ENCODE measurements at places on chromosomes 13 and 19.

DNA sequence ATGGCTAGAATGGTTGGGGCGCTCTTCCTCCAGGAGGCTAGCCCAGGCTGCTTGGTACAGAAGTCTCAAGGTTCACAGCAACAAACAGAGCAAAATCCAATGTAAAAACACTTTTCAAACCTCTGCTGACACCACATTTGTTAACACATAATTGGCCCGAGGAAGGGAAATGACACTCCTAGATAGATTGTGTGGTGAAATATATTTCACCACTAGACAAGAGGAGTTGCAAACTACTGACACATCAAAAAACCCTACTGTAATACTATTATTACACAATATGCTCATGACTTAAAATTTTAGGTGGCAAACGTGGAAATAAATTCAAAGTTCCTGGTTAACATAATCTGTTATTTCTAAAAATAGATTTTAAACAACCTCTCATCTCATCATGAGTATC lies 643.6 kb downstream of the PCDH9 start:
- no peak for DNase-seq

- no peak for DNase-seq
These were observed 5.4 kb upstream of the VSIG10L start for GRCh38 chr19:51347209-51347928.

- DNase-seq, result no peak
These were observed 51.5 kb upstream of the HTR2A start for GRCh38 chr13:46948338-46948737.

DNA sequence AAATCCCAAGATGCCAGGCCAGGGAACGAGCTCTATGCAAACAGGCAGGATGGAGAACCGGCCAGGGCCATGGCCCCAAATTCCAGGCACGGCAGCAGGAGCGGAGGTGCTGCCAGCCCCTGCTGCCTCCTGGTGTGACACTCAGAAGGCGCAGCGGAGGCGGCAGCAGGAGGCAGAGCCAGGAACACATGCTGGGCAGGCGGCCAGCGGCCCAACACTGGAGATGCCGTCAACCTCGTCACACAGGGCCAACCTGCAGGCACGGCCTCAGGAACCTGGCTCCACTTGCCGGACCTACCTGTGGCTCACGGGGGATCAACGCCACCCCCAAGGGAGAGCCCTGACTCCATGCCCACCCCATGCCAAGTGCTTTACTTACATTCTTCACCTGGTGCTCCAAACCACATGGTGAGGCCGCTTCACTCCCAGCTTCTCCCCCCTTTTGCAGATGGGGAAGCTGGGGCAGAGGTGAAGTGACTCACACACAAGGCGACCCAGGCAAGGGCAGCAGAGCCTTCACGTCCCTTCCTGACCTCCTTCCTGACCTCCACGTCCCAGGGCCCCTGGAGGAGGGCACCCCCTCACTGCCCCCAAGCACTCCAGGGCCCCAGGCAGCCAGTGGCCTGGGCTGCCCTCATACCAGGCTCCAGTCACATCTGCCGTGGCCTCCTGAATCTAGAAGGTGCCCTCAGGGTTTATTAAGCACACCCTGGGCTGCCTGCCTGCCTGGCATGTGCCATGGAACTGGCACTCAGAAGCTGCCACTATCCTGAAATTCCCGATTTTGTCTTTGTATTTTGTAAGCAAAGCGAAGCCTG lies 43.5 kb downstream of the GGACT start:
- peak; percentile 42 for DNase-seq

- DNase-seq, result no peak
These were observed 468 bp downstream of the S1PR5 start for GRCh38 chr19:10516671-10517286.

DNA sequence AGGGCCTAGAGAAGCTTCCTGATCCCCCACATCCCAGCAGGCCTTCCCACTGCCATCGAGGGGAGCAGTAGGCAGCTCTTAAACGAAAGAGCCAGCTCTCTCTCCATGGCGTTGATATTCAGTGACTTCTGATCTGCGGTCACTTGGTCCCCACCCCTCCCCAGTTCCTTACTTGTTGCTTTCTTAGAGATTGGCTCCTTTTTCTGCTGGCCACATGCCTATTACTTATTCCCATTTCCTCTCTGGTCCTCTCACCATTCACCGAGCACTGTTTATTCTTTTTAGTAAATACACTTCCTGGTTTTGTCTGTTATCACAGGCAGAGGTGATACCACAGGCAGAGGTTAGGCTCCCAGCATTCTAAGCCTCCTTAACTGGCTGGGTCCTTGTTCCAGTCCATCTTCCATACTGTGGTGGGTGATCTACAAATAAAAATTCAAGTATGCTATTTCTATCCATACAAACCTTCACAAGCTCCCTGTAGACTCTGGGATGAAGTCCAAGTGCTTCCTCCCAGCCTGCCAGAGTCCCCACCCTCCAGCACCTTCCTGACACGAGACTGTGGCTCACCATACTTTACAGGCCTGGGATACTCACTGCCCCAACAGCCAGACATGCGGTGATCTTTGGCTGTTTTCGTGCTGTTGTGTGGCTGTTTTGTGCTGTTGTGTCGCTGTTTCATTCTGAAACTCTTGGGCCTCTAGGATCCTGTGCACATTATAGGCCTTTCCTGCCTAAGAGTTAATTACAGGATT lies 315.9 kb downstream of the ATP8A2 start:
- no peak for DNase-seq

- DNase-seq, result peak; percentile 76
These were observed 7.8 kb downstream of the DOT1L start for GRCh38 chr19:2171349-2172145.

GRCh38 chr19:35973487-35973886 lies 21.5 kb upstream of the SDHAF1 start:
- DNase-seq, result no peak

- no peak for DNase-seq
These were observed 18.6 kb downstream of the ZNF233 start for GRCh38 chr19:44278181-44278690.

DNA sequence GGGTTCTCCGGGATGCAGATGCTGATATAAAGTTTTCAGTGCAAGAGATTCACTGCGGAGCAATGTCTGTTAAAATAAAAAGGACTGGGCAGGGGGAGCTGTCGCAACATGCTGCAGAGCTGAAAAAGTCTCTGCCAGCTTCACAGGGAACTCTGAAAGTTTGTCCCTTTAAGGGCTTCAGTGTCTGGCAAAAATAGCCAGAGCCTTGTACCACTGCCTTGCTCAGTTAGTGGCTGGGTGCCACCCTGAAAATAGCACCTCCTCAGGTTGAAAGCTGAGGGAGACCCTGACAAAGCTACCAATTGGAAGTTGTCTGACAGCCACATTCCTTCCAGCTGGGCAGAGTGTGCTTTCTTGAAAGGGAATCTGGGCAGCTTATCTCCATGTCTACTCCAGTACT lies 3.0 kb upstream of the NDFIP2 start:
- peak; percentile 70 for DNase-seq

GRCh38 chr13:44131069-44131614 lies 242.5 kb upstream of the SERP2 start:
- DNase-seq, result no peak

GRCh38 chr19:33390908-33391630 lies 17.6 kb downstream of the CEBPG start:
- no peak for DNase-seq

DNA sequence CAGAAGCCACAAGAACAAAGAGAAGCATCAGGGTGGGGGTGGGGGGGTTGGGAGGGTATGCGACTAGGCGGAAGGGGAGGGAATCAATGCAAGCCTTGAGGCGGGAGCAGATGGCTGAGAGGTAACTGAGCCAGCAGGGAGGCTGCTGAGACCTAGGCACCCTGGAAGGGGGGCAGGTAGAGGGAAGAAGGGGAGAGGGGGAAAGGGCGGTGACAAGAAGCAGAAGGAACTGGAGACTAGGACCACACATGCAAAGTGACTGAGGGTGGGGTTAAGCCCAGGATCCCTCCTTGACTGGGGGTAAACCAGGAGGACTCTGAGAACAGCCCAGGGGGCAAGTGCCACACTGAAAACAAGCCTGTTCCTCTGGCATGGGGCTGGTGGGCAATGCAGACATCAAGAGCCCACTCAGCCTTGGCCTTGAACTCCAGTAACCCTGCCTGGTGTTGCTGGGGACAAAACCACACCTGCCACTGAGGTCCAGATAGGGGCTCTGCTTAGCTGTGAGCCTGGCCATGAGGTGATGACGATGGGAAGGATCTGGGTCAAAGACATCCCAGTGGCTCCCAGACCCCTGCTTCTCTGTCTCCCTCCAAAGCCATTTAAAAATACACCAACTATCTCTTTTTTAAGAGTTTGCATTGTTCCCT lies 20.3 kb downstream of the OPA3 start:
- DNase-seq, result no peak

DNA sequence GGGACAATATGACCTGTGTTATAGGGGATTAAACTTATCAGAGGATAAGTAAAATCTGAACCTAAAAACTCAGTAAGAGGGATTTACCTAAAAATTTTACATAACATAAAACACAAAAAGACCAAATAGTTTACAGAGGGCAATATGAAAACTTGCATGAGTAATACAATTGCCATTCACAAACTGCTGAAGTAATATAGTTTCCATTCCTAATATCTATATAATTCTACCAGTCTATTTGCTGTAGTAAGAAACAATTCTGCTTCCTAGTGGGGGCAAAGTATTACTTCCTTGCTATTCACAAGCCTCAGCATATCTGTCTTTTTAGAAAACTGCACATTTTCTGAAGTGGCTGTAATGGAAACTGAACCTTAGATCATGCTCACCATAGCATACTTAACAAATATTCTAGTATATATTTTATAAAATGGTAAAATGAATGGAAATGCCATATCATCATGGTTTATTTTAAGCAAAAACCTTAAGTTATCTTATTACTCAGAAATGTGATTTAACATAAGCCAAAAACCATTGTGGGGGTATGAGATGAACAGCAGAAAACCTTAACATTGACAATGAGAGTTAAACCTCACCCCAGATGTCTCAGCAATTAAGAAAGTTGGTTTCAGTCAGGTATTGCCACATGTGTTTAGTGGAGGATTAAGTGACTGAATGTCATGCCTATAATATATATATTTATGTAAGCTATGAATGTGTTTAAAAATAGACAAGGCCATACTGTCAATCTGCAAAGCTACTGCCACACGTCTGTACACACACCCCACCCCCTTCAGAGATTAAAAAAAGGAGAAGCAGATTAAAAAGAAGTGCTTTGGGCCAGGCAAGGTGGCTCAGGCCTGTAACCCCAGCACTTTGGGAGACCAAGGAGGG lies 136.8 kb downstream of the MIPEP start:
- DNase-seq, result no peak

DNA sequence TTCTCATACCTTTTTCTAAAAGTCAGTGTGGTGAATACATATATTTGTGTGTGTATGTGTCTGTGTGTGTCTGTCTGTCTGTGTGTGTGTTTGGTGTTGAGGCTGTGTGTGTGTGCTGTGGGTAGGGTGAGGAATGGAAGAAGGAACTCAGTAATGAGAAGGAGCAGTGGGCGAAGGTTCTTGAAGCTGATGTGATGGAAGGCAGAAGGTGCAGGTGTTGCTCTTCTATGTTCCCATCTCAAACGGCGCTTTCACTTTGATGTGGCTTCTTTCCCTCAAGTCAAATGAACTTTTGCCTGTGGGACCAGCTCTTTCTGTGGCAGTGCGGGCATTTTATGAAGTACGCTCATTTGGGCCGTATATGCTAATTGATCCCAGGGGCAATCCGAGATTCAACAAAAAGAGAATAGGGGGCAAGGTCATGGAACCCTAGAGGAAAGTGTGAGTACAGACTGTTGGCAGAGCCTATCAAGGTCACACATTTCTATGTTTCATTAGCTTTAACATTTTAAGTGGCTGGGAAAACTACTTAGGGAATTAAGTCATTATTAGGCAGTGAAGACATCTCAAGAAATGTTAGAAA lies 15.2 kb downstream of the BIVM start:
- no peak for DNase-seq

DNA sequence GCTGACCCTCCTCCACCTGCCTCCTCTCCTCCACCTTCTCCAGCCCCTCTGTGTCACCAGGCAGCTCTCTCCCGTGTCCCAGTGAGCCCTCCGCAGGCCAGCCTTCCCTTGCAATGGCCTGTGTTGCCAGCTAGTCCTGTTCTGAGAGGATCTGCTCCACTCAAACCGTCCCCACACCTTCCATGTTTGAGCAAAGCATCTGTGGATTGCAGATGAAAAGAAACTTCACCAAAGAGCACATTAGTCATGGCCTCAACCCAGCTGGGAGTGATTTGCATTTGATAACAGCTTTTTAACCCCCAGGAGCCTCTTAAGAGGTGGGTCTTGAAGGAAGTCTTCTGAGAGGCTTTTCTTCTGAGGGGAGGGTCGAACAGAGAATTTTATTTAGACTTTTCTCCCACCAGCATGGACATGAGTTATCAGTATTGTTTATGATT lies 72.8 kb downstream of the COL4A2 start:
- DNase-seq, result peak; percentile 73

DNA sequence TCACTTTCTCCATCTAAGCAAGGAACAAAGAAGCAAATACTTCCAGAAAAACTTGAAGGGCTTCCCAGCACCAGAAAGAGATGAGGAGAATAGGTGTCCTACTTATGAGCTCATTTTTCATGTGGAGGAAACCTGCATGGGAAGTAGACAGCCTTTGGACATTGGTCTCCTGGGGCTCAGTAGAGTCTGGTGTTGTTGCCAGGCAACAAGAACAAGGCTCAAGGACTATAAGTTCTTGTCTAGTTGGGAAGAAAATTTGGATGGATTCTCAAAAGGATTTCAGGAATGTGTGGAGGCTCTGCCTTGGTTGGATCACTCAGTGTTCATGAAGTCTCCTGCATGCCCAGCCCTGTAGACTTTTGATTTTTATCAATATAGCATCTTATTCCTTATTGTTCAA lies 84.5 kb downstream of the MBNL2 start:
- no peak for DNase-seq

DNA sequence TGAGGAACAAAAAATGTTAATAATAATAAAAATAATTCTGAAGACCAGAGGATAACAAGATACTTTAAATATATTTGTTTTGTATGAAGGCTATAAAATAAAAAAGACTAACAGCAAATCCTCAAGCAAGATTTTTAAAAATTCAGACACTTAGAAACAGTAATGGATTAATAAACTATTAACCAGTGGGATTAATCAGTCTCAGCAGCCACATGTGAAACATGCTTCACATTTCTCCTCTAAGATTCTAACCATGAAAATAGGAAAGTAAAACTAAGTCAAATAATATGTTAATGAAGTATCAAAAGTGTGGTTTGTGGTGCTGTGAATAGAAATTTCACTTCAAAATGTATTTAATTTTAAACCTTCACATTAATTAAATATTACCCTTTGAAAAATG lies 57.4 kb downstream of the KCNRG start:
- DNase-seq, result no peak

DNA sequence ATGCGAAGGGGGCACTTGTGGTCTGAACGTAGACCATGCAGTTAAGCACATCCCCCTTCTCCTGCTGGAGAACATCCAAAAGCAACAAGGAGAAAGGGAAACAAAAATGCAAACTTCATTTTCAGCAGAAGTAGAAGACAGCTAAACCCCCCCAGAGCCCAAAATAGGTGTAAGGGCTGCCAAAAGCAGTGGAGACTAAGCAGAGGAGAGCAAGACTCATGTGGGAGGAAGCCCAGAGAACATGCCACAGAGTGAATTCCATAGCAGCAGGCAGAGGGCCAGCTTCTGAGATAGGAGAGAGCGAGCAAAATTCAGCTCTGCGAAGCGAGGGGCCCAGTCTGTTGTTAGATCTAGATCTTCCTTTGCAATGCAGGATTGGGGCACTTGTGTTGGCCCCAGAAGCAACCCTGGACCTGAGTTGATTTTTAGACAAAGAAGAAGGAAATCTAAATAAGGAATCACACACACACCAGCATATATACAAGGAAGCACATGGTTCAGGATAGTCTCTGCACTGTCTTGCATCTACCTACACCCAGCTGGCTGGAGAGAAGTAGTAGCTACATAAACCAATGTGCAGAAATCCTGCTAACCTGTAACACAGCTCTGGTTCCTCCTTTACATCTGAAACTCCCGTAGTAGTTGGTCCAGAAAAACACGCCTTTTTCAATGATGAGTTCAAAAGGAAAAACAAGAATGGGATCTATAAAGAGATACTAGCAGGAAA lies 199.6 kb downstream of the SPRY2 start:
- DNase-seq, result peak; percentile 56
